ENCODE measurements at places on chromosomes 7 and 10.

DNA sequence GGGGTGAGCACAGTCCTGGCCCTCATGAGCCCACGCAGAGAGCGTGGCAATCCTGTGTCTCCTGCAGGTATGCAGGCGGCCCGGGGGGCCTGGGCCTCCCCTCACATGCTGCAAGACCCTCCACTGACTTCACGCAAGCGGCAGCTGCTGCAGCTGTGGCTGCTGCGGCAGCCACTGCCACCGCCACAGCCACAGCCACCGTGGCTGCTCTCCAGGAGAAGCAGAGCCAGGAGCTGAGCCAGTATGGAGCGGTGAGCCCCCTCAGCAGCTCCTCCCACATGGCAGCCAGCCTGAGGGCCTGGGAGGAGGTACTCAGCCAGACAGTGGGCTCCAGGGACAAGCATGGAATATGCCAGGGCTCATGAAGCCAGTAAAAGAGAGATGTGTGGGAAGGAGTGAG is 8.7 kb downstream of the ZMIZ2 start:
- DNase-seq: no peak

DNA sequence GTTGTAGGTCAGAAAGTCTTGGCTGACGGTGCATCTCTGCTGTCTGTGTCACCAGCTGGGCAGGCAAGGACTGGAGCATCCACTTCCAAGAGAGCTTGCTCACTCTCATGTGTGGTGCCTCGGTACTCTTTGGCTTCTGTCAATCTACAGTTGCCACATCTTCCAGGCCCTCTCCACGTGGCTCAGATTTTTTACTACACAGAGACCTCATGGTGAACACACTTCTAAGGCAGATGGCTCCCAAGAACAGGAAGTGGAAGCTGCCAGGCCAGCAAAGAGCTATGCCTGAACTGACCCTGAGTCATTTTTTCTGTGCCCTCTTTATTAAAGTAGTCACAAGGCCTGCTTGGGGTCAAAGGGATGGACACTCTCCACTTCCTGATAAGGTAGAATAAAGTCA is 351.5 kb upstream of the AUTS2 start:
- no peak for DNase-seq

DNA sequence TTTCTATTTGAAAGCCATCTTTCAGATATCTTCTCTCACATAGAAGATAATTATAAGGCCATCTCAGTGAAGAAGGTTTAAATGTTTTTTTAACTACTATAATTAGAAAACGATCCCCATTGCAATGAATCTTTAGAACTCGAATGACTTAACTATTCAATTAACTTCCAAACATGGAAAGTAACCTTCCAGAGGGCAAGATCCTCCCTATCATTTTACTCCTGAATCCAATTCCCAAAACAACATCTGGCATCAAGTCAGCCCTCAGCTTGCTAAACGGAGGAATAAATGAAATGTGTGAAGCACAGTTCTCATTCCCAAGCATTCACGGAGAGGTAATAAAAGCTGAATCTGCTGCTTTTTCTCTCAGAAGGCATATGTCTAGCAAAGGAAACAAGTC is 293.4 kb downstream of the PLXDC2 start:
- no peak for DNase-seq

DNA sequence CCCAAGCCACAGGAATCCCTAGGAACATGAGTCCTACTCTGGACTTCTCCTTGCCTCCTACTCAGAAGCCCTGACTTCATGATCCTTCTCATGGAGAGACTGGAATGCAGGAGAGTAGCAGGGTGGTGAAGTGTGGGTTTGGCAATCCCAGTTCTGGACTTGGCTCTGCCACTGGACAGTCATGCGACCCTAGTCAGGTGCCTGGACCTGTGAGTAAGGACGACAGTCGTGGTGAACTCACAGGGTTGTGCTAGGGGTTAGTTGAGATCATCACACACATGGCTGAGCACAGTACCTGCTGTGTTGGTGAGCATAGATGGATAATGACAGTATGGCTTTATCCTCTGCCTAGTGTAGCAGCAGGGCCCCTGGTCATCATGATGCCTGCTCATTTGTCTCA is 117.9 kb downstream of the LRRC18 start:
- no peak for DNase-seq

DNA sequence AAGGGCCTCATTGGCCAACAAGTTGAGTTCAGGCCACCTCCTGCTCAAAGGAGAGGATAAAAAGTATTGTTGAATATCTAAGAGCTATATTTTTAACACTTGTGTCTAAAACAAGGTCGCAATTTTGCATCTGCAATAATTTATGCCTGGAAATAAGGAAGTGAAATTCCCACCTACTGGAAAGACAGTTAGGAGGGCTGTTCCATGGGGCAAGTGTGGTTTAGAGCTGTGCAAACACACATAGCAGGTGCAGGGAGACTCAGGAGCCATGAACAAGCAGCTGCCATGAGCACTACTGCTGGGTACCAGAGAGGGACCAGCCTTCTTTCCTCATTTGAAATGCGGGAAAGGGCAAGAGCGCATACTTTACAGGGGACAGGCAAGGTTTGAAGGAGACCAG is 35.5 kb upstream of the IKZF1 start:
- no peak for DNase-seq

GRCh38 chr10:92082583-92083280 is 159.2 kb downstream of the BTAF1 start:
- DNase-seq: no peak

DNA sequence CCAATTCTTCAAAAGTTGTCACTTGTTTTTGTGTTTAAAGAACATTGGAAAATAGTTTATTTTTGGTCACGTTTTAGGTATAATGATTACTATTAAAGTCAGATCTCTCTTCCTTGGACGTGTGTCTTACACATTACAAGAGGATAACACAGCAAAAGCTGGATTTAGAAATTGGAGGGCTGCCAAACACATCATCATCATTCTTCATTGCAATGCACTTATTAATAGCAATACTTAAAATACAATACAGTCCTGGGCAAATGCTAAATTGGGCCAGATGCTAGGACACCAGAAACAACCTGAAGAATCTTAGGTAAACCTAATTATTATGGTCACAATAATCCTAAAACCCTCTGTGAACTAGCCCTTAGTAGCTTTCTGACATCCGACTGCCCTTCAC is 303.6 kb downstream of the DGKB start:
- no peak for DNase-seq

GRCh38 chr7:142454862-142455261 is 197.0 kb upstream of the PRSS58 start:
- no peak for DNase-seq

DNA sequence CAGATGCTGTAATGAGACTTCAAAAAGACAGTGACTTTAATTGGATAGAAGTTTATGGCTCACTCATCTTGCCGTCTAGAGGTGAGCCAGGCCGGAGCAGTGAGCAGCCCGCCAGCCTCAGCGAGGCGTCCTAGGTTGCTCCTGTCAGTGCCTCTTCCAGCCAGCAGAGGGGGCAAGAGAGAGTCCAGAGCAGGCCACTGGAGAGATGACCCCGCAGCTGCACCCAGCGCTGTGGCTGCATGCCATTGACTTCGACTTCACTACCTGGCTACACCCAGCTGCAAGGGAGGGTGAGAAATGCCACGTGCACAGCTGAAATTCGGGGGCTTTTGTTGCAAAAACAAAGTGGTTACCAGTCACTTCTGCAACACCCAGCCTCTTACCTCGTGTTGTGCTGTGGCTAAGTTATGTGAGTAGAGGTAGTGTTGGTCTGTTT is 26.5 kb downstream of the NUB1 start:
- DNase-seq: peak; percentile 75
